ENCODE measurements at places on chromosomes 3 and 15. TPM values are rescaled to one million over a fixed set of nuclear protein-coding genes. Genes with fewer than 3 reads are reported as not detected.

The PAK6 gene
- 0.17 TPM for total RNA-seq

The GNAI2 gene
- total RNA-seq: 283 TPM

The ZNF860 gene
- 2.3 TPM for total RNA-seq

The CHRM5 gene
- 0.02 TPM for total RNA-seq

The LNP1 gene
- 2.8 TPM for total RNA-seq
